Omental fat pad (tissue), 4 donors: ENCODE measurements at places on chromosomes 6 and 20.

DNA sequence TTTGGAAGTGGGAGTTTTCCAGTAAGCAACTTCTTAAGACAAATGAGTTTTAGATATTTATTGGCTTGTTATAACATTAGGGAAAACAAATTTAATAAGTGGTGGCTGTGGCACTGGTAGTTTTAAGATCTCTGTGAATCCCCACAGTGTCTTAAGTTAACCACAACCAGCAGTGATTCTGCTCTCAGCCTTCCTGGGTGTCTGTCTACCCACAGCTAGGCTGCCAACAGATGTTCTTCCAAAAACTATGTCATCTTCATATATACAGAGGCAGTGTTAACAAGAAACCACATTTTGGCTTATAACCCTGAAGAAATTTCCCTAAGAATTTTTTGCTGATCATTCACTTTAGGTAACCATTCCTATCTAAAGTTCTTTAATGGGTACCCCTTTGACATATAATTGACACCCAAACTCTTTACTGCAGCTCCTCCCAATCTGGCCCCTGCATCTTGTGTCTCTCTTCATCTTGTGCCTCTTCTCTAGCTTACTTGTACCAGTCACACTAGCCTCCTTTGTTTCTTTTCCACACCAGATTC is 52.7 kb downstream of the TOP1 start:
- DNase-seq: no peak

DNA sequence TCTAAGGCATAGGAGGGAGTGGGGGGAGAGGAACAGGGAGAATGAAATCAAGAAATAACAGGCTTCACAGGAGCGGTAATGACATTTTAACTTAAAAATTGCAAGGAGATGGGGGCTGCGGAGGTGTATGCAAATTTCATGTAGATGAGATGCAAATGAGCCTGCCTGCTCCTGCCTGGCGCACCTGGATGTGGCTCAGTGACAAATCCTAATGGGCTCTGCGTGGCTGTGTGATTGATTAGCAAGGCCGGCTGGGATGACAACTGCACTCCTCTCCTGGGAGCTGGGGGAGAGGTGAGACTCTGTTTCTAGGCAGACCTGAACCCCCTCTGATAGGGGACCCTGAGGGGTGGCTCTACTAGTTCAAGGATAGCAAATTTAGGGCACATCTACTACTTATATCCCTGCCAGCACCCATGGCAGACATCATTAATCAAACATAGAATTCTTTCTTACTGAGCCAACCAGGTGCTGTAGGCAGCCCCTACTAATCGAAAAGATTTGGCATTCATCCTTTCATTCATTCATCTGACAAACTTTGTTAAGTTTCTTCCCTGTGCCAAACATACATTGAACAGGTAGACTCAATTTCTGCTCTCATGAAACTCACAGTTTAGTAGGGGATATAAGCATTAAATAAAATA is 38.4 kb upstream of the TGM2 start:
- no peak for DNase-seq

- no peak for DNase-seq
These were observed 5.9 kb downstream of the NHSL1 start for GRCh38 chr6:138493413-138493812.

DNA sequence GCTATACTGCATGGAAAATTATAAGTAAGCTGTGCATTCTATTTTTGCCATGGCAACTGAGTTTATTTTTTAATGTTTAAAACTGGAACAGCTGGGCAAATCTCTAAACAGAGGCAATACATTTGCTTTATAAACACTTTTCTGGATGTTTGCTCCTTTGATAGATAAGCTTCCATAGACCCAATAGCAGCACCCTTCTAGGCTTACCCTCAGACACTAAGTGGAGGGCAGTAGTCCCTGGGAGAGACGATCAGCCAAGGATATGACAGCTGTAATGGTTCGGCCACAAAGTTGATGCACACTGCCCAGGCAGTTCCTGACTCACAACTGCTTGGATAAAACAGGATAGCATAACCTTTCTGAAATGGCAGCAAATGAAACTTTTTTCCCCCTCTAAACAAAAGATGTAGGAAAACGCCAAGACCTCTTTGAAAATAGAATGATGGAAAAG is 8.5 kb upstream of the MRPS10 start:
- DNase-seq: no peak

- DNase-seq: no peak
These were observed 77.0 kb downstream of the ADTRP start for GRCh38 chr6:11701573-11701972.
